Activated naive CD8-positive, alpha-beta T cell treated with anti-CD3 and anti-CD28 coated beads, Interleukin-2, amount 50 U/mL, for 16 hours (primary cell): ENCODE measurements at places on chromosomes 11 and 22.

DNA sequence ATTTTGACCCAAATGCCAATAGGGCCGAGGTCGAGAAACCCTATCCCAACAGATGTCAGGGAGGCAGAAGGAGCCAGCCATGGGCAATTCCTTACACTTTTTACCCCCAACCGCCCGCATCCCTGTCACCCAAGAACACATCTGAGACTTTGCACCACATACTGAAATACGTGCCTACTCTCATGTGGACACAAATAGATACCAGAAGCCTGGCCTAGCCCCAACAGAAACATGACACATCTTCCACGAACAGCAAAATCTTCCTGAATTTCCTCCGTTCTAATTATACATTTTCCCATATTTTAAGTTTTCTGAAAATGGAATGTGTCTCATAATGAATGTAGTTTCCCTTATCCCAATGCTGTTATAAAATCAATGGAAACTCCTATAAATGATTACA is 64.7 kb downstream of the SLC1A2 start:
- DNase-seq: no peak

DNA sequence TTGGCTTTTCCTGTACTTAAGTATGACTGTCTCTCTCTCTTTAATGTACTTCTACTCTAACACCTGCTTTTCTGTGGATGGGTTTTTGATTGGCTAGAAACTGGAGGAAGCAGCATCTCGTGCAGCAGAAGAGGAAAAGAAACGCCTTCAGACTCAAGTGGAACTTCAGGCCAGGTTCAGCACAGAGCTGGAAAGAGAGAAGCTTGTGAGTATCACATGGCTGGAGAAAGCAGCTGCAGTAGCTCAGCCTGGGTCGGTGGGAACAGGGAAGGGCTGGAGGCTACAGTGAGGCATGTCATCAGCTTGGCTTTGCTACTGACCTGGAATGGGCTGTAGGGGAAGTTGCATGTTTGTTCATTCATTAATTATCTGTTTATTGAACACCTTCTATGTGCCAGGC is 74.2 kb downstream of the SWAP70 start:
- DNase-seq: no peak

- no peak for DNase-seq
These were observed 206.5 kb downstream of the NELL1 start for GRCh38 chr11:20875889-20876288.

- DNase-seq: no peak
These were observed 194.2 kb upstream of the PLET1 start for GRCh38 chr11:112454841-112455240.

DNA sequence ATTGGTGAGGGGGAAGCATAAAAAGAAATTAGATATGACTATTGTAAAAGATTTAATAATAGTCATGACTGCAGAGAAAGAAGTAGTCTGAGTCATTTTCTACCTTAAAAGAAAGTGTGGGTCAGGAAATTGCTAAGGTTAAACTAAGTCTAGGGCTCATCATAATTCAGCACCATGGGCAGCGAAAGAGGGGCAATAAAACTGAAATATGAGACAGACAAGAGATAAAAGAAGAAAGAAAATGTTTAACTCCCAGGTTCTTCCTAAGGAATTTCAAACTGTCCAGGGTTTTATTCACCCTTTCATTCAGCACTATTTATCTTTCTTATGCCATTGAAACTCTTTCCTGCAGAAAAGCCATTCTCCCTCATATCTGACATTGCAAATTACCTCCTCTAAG is 114.4 kb upstream of the API5 start:
- DNase-seq: no peak

DNA sequence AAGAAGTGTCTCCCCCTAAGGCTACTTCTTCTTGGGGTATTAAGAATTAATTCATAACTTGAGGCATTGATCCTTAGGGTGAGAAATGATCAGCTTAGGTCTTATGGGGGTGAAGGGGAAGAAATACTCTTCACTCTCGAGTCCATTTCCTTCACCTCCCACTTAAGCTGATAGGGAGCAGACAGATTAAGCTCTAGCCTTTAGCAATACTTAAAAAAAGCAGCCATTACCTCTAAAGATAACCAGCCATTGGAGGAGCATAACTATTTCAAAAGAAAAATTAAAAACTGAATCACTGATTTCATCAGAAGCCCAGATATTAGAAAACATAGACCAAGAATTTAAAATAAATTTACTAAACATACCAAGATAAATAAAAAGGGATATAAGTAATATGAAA is 60.5 kb downstream of the ENTHD1 start:
- DNase-seq: no peak

DNA sequence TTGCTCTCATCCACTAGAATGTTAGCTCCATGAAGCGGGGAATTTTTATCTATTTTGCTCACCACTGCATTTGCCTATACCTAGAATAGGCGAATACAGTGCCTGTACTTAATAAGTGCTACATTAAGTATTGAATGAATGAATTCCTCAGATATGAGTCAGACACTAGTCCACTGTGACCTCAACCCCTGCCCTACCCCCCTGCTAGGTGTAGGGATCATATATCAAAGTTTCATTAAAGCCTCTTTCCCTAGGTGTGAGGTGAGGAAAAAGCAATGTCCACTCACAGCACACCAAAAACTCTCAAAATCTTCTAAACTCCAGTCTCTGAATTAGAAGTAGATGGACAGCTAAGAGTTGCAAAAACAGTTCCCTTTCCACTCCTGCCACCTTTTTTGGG is 9.8 kb upstream of the PSMA1 start:
- no peak for DNase-seq

GRCh38 chr11:92671081-92671480 is 298.4 kb upstream of the MTNR1B start:
- DNase-seq: no peak

DNA sequence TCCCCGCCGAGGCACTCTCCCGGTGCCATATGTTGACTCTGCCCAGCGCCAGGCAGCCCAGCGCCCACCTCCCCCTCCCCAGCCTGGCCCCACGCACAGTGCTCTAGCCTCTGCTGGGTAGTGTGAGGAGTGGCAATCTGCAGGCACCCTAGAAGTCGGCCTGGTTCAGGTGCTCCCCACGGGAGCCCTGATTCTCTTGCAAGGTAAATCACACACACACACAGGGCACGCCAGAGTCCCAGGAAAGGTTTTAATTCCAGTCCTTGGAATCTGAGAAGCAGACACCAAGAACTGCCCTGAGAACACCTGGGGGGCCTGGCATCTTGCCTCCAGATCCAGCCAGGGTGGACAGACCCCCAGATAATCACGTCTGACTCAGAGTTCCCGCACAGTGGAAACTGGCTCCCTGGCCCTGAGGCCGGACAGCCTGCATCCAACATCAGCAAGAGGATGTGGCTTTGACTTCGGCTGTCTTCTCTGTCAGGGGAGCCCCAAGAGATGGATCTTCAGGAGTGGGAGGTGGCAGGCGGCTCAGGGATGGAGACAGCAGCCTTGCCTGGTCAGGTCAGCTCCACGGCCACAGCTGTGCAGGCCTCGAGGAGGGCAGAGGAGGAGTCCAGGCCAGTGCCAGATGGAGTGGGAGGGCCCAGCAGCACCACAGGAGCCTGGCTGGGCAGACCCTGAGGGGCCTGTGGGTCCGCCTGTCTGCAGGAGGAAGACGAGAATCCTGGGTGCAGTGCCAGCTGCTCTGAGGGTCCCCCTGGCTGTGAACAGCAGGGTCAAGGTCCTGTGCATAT is 1.1 kb upstream of the RIN1 start:
- no peak for DNase-seq

DNA sequence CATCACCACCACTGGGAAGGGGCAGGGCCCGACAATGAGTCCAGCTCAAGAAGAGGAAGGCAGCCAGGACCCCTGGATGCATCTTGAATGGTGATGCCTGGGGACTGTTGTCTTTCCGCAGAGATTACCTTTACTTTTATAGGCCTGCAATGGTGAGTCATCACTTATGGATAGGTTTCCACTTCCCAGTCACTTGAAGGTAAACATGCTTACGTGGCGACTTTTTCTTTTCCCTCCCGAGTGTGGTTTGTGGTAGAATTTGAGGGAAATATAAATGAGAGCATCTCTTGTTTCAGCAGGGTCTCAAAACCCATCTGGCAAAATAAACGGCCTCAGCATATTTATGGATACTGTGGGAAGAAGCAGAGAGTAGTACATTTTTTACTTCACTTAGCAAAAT is at the start of gene MMP13:
TSS of gene MMP13 (minus strand) at position 109 of the 400 bp plus-strand sequence. CDS start at position 82, 27 bp downstream.
- DNase-seq: no peak

DNA sequence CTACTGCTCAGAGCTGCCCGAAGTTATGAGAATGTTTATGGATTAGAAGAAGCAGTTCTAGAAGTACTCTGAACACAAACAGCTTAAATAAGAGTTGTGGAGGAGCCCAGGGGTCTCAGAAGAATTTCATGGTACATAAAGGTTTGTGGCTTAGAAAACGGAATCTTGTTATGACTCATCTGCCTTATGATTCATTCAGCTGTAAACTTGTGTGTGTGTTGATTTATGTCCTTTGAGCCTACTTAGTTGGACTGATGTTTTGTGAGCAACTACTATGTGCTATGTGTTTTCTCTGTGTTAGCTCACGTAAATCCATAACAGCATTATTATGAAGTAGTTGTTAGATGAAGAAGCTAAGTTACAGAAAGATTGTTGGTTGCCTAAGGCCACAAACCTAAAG is 203.7 kb downstream of the PGR start:
- DNase-seq: no peak

DNA sequence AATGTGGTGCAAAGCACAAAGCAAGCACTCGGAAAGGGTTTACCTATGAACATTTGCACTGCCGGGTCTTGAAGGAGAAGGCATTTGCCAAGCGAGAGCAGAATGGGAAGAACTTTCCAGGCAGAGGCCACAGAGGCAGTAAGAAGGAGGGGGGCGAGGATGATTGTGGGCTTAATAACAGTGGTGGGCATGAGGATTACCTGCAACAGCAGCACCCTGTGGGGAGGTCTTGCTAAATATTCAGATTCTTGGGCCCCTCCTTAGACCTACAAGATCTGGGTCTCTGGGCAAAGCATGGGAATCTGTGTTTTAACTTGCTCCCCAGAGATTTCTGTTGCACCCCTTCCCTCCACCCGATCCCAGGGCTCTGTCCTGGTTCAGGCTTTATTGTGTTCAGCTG is 75.1 kb upstream of the ZBED5 start:
- DNase-seq: no peak

DNA sequence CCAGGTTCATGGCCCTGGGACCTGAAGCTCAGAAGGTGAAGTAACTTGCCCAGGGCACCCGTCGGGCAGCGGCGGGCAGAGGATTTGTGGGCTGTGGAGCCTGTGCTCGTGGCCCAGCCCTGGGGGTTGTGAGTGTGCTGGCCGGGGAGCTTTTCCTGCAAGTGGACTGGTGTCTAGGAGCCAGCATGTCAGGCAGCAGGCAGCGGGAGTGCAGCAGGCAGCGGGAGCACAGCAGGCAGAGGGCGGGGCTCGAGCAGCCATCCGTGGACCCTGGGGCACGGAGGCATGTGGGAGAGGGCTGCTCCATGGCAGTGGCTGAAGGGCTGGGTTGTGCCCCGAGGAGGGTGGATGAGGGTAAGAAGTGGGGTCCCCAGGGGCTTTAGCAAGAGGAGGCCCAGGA is 72.7 kb upstream of the PPP6R3 start:
- no peak for DNase-seq

GRCh38 chr11:12318791-12319438 is 58.5 kb upstream of the PARVA start:
- no peak for DNase-seq

- DNase-seq: no peak
These were observed 101.7 kb downstream of the NECTIN1 start for GRCh38 chr11:119627286-119627685.

DNA sequence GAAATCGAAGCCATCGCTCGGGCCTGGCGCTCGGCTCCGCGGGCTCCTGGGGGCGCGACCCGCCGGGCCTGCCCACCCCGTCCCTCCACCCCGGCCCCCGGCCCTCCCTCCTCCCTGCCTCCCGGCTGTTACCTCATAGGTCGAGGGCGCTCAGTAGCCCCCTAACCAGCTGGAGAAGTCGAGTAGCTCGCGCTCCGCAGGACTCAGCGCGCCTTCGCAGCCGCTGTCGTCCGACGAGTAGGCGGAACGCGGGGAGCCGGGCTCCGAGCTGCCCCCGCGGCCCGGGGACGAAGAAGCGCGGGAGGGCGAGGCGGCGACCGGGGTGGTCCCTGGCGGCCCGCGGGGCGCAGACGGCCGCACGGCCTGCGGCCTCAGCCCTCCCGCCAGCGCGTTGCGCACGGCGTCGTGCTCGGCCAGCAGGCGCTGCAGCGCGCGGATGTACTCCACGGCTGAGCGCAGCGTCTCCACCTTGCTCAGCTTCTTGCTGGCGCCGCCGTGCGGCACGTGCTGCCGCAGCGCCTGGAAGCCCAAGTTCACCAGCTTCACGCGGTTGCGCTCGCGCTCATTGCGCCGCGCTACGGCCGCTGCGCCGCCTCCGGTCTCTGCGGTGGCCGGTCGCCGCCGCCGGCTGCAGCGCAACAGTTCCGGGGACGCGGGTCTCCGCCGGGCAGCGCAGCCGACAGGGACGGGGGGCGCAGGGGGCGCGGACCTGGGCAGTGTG is 627 bp downstream of the ASCL2 start:
- DNase-seq: no peak

DNA sequence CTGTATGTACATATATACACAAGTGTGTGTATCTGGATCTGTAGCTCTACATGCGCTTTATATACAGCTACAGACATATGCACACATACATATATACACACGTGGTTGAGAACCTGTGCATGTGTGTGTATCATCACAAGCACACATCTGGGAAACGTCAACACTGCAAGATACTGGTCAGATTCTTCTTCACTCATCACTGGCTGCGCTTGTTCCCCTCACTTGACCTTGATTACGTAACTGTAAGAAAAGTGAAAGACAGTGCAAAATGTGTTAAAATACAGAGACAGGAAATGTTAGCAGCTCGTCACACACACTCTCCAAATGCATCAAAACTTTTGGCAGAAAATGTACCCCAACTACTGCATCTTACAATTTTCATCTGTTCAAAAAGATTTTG is 51.9 kb upstream of the MN1 start:
- DNase-seq: no peak

GRCh38 chr11:77211594-77212251 is 83.7 kb downstream of the MYO7A start:
- no peak for DNase-seq

DNA sequence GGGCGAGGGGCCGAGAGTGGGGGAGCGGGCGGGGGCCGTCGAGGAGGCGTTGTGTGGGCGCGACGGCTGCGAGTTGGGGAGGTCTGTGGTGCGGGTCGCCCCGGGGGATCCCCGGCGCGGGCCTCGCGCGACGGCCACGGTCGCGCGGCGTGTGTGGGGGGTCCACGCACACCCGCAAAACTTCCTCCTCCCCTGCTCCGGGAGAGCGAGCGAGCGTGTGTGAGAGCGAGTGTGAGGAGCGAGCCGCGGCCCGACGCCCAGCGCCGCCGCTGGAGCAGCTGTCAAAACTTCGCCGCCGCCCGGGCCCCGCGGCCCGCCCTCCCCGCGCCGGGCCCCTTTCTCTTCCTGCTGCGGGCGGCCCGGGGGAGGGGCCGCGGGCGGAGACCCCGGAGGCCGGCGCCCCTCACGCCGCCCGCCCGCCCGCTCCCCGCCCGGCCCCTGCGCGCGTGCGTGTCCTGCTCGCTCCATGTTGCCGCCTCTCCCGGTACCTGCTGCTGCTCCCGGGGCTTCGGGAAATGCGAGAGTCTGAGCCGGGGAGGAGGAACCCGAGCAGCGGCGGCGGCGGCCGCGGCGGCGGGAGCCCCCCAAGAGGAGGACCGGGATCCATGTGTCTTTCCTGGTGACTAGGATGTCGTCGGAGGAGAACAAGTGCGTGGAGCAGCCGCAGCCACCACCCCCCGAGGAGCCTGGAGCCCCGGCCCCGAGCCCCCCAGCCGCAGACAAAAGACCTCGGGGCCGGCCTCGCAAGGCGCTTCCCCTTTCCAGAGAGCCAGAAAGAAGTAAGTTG is 9.0 kb upstream of the CCT8L2 start:
- no peak for DNase-seq

- DNase-seq: no peak
These were observed 6.5 kb downstream of the STIP1 start for GRCh38 chr11:64192434-64192833.

- DNase-seq: no peak
These were observed 71.0 kb downstream of the CSTPP1 start for GRCh38 chr11:47007579-47007978.
